ENCODE measurements at places on chromosomes 3 and 15.

DNA sequence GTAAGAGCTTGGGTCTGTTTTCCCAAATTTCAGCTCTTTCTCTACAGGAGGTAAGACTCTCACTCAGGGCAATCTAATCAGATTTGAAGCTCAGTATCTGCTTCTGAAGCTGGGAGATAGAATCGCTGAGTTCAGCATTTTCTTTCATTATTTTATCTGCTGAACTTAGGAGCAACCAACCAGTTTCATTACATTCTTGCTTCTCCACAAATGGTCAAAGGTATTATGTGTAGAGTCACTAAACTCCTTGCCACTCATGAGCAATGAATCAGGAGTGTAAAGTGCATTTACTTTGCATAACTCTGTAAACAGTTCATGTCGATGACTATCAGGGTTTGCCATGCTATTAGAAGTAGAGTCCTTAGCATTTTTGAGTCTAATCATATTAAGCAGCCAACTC is 249.4 kb downstream of the CHL1 start:
- DNase-seq = no peak

GRCh38 chr3:127059072-127059471 is 76.2 kb downstream of the PLXNA1 start:
- no peak for DNase-seq

DNA sequence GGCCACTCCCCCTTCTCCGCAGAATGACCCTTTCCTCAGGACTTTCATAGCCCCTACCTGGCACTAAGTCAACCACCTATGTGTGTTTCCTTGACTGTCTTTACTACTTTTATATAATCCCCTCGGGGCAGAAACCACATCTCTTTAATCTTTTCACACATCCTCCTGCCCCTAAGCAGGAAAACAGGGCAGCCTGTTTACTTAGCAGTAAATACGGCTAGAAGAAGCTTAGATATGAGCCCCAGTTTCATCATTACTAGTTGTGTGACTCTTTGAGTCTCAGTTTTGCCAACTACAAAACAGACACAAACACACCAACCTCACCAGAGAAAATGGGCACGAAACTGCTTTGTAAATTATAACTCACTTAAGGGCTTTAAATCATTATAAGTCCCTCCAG is 98.3 kb downstream of the CYP19A1 start:
- no peak for DNase-seq

DNA sequence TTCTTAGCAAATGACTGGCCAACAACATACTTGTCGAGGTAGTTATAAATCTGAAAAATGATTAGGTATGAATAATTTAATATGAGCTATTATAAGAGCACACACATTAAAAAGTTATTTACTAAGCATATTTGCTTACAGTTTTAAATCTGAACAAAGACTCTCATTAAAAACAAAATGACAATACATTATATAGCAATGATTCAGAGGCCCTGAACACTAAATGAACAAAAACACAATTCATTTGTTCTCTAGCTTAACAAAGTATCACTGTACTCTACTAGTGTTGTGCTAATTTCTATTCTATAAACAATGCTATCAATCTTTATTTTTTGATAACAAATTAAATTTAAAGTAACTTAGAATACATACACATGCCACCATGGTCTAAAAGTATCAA is 21.0 kb downstream of the CLPX start:
- no peak for DNase-seq

- DNase-seq = no peak
Measured at GRCh38 chr15:51089699-51090453, 4.8 kb downstream of the TNFAIP8L3 start.

GRCh38 chr3:152558386-152558785 is 276.5 kb upstream of the P2RY1 start:
- DNase-seq = no peak

GRCh38 chr15:40043927-40044716 is 5.1 kb upstream of the SRP14 start:
- no peak for DNase-seq

- no peak for DNase-seq
Measured at GRCh38 chr15:40329804-40330203, 6.3 kb downstream of the INAFM2 start.

- DNase-seq = no peak
Measured at GRCh38 chr3:133488785-133489367, 84.6 kb upstream of the CDV3 start.

GRCh38 chr15:62164014-62164395 is 1.1 kb downstream of the C2CD4B start:
- no peak for DNase-seq

- DNase-seq = no peak
Measured at GRCh38 chr3:151434151-151434890, 26.5 kb downstream of the IGSF10 start.

GRCh38 chr3:136988651-136989050 is 30.9 kb downstream of the IL20RB start:
- no peak for DNase-seq

DNA sequence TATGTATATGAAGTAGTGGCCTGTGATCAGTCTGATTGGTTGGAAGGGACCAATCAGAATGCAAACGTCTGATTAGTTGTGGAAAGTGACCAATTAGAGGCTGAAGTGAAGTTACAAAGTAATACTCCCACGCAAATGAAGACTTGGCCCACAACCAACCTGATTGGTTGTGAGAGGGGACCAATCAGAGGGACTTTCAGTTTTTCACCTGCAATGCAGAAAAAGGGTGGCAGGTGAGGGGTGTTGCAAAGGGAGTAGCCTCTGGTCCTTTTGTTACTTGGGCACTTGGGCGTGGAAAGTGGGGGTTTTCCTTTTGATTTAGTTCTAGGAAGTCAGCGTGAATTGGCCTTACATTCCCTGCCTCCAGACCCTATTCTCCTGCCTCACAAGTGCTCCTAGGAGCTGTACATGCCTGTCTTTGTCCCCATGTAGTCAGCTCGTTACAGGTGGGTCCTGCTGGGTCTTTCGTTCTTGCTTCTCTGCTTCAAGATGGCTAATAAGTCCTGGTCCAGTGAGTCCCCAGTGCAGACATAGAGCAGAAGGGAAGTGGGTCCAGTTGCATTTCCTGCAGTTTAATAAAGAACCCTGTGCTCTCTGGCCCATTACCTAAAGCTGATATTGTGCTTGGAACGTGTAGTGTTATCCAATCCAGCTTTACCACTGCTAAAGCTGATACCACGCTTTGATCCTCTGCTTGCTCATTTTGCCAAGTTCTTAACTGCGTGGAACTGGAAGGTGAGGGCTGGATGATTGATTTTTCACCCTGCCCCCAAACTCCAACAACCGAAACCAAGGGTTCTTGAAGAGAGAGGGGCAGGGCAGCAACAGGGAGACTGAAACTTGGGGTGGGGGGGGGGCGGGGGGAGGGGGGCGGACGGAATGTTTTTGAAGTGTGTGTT is 46.0 kb upstream of the CD47 start:
- DNase-seq = no peak

GRCh38 chr15:73335026-73335425 is 33.7 kb downstream of the HCN4 start:
- DNase-seq = no peak

- DNase-seq = no peak
Measured at GRCh38 chr15:33720952-33721351, 247.3 kb upstream of the CHRM5 start.

GRCh38 chr3:63492464-63492863 is 160.0 kb upstream of the SNTN start:
- no peak for DNase-seq

DNA sequence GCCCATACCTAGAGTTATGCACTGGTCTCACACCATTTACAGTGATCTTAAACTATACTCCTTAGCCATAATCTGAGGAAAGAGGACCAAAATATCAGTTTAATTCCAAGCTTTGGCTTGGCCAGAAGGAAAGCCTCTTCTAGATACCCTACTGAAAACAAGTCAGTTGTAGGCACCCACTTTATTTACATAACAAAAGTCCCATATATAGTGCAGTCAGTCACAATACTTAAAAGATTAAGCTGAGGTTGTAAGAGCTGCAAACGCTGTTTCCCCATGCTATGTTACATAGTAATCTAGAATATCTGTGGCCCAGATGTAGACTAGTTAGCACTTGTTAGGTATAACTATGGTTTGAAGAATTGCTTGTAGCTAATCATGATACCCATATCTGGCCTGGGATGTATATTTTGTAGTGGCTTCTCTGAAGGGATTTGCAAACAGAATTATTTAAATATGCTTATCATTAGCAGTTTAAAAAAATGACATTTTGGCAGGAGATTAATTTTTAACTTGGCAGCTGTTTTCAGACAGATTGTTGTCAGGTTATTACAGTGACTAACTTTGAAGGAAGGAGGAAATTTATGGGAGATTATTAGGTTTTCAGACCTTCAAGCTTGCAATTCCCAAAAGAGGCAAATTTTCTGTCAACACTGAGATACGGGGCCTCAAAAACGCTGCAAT is 160.4 kb upstream of the SLC2A2 start:
- no peak for DNase-seq

- no peak for DNase-seq
Measured at GRCh38 chr3:177778633-177779032, 581.4 kb upstream of the TBL1XR1 start.

DNA sequence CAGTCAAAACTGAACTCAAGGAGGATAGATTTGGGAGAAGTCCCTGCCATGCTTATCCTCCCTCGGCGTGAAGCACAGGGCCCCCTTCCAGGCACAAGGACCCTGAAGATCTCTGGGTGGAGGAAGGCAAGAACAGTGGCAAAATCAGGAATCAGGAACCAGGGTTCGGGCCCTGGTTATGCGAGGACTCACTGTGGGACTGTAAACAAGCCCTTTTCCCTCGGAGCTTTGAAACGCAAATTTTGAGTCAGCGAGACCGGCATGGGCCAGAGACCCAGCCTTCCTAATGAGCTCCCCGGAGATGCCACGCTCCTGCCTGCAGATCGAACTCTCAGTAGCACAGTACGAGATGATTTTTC is 70.1 kb downstream of the SLC12A8 start:
- DNase-seq = no peak

GRCh38 chr3:54957711-54958110 is 29.9 kb upstream of the LRTM1 start:
- no peak for DNase-seq

DNA sequence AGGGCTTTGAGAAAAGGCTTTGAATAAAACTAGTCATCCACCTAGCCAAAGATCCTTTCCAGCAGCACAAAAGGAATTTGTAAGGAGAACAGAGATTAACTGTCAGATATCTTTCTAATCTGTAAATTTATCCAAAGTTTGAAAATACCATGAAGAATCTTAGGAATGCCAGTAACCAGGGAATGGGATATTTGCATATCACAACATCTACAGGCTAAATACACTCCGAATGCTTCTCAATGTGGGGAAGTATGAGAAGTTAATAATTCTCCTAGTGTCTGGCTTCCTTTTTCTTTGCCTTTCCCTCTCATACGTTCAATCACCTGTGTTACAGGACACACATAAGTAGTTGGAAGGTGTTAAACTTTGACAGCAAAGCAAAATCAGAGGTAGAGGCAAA is 7.8 kb downstream of the ANAPC13 start:
- no peak for DNase-seq

- DNase-seq = no peak
Measured at GRCh38 chr3:2198776-2199279, 100.2 kb downstream of the CNTN4 start.

DNA sequence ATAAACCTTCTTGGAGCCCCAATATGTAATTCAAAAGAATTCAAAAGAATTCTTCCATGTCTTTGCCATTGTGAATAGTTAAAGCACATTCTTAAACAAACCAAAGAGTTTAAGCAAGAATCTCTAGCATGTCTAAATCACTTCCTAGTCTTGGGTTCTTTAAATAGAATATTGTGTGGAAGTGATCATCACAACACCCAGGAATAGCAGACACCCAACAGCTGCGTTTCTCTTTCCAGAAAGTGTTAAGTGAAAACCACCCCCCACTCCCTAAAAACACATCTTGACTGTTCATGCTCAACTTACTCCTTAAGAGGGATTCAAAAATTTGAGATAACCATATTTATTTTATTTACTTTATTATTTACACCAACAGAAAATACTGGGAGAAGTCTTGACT is 24.1 kb upstream of the CAPN7 start:
- no peak for DNase-seq

Measured in Ammon's horn (tissue), 1 donor.